ENCODE measurements at places on chromosomes 5 and 9.

DNA sequence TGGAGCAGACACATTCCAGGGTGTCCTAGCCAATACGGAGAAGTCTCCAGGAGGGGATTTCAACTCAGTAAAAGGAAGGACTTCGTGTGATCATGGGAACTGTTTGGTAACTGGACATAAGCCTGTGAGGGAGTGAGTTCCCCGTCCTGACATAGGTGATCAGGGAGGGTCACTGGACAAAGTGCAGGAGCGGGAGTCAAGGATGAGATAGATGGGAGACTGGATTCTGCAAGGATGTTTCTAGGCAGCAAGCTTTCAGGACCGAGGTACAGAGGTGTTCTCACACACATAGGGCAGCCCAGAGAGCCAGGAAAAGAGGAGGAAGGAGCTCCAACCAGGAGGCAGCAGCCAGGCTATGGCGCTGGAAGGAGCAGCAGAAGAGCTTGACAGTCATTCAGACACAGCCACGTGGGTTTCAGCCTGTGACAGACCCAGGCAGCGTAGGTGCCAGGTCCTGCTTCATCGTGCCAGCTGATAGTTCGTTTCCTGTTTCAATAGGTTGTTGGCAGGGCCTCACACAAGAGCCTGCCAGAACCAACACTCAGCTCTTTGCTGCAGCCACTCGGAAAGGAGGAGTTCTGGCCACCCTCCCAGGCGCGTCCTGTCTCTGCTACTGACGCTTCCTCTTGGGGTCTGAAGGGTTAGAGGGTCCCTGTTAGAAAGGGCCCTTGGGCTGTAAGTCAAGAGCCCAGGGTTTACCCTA lies 84.1 kb downstream of the AMBP start:
- DNase-seq, result peak; percentile 72

GRCh38 chr9:5879419-5880181 lies 11.1 kb upstream of the MLANA start:
- peak; percentile 24 for DNase-seq

- no peak for DNase-seq
These were observed 18.9 kb upstream of the MGAT1 start for GRCh38 chr5:180821538-180821937.

DNA sequence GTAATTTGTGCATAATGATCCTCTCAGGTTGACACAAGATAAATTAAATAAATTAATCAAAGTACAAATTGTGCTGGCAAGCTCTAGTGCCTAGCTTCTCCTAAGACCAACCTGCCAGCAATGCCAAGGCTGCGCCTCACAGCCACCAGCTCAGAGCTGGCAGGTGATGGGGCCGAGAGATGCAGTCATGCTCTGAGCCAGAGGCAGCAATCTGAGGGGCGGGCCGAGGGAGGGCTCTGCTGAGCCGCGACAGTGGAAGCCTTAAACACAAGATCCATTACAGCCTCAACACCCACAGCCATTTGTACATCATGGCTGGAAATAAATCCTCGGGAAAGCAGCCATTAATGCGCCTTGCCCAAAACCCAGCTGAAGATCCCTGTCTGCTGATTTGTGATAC lies 20.3 kb downstream of the MED27 start:
- no peak for DNase-seq

GRCh38 chr5:143426437-143426991 lies 23.0 kb upstream of the NR3C1 start:
- no peak for DNase-seq

DNA sequence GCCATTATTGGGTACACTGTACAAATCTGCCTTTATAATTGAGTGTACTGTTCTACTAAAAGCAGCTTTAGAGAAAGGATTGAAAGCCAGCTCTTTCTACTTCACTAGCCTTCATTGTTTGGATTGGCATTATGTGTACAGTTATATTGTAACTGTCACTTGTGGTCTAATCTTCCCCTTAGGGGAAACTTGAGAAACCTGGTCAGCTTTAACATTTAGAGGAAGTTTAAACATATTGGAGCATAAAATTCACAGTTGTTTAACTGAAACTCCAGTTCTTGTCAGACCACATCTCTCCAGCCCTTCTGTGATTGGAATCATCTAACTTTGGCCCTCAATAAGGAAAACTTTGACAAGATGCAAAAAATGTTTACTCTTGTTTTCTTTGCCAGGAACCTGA lies 24.6 kb downstream of the PIK3R1 start:
- DNase-seq, result no peak

- no peak for DNase-seq
These were observed 1145.4 kb upstream of the NUDT12 start for GRCh38 chr5:104708027-104708426.

DNA sequence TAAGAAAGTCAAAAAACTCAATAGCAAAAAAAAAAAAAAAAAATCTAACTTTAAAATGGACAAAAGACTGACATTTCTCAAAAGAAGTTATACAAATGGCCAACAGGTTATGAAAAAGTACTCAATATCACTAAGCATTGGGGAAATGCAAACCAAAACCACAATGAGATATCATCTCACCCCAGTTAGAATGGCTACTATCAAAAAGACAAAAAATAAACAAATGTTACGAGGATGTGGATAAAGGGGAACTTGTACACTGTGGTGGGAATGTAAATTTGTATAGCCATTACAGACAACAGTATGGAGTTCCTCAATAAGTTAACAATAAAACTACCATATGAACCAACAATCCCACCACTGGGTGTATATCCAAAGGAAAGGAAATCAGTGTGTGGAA lies 37.2 kb downstream of the ENC1 start:
- DNase-seq, result no peak

DNA sequence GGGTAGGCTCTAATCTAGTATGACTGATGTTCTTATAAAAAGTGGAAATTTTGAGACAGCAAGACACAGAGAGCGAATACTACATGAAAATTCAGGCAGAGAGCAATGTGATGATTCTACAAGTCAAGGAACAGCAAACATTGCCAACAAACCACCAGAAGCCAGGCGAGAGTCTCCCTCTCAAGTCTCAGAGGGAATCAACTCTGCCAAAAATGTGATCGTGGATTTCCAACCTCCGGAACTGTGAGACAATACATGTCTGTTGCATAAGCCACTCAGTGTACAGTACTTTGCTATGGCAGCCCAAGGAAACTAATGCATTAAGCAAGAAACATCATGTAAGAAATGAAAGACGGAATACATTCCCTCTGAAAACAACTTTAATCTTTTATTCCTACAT lies 52.1 kb upstream of the CCNG1 start:
- DNase-seq, result peak; percentile 16

- DNase-seq, result no peak
These were observed 327.2 kb upstream of the MSX2 start for GRCh38 chr5:174397206-174397605.

GRCh38 chr5:109145139-109145538 lies 264.6 kb downstream of the PJA2 start:
- DNase-seq, result no peak

GRCh38 chr5:55429613-55430253 lies 105.0 kb downstream of the PLPP1 start:
- no peak for DNase-seq

GRCh38 chr5:108090946-108091345 lies 291.0 kb downstream of the FBXL17 start:
- DNase-seq, result no peak

DNA sequence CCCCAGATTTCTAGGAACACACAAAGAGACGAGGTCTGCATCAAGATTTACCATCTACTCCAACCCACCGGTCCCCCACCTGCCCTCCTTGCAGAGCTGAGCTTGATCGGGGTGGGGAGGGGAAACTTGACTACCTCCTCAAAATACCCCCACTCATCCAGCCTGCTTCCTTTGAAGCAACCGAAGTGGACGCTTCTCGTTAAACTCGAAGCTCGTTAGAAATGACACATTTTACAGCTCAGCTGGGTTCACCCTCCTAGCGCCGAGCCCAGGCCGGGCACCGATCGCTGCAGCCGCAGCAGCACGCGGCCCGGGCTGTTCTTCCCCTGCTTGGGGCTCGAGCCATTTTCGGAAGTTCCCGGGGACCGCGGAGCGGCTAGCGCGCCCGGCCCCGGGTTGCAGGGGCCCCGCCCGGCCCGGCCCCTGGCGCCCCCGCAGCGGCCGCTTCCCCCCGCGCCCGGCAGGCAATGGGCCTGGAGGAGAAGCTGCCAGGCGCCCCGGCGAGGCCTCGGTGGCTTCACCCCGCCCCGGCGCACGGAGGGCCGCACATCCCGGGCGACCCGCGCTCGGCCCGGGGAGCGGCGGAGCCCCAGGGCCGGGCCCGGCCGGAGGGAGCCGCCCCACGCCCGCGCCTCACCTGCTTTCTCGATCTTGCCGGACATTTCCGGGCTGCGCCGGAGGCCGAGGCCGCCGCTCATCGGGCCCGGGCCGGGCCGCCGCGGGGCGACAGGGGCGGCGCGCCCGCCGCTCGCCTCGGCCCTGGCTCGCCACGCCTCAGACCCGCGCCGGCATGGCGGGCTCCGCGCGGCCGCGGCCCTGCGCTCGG lies 530 bp downstream of the RAPGEF1 start:
- DNase-seq, result no peak

GRCh38 chr9:89361031-89361430 lies 42.7 kb downstream of the SECISBP2 start:
- DNase-seq, result no peak

GRCh38 chr9:101442318-101442717 lies 6.7 kb upstream of the ALDOB start:
- DNase-seq, result no peak

- DNase-seq, result peak; percentile 85
These were observed 211.1 kb upstream of the TLE4 start for GRCh38 chr9:79360387-79361347.

All from fibroblast of lung (primary cell).